ENCODE measurements at places on chromosomes 2 and 18.

GRCh38 chr2:42860319-42861094 is 68.1 kb upstream of the HAAO start:
- DNase-seq = no peak

- peak; percentile 39 for DNase-seq
Observed at GRCh38 chr2:179842498-179843153, 18.8 kb downstream of the ZNF385B start.

DNA sequence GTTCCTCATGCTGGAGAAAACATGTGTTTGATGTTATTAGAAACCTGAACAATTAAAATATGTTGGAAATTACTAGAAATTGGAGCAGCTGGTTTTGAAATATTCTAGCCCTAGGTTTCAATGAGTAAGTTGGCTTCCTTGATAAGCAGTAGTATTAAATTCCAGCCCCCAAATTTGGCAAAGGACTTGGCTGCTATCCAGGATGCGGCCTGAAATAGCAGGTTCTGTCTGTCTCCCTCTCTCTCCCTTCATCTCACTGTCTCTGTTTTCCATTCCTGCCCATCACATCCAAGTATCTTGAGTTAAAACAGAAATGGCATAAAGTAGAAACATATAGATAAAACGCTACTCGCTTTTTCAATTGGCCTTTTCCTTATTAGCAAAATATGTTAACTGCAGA is 20.9 kb upstream of the GPR45 start:
- no peak for DNase-seq

- DNase-seq = no peak
Observed at GRCh38 chr2:187310701-187311100, 137.4 kb downstream of the CALCRL start.

- no peak for DNase-seq
Observed at GRCh38 chr18:2572892-2573291, 1.5 kb downstream of the NDC80 start.

- DNase-seq = no peak
Observed at GRCh38 chr2:40396124-40396523, 55.8 kb downstream of the SLC8A1 start.

GRCh38 chr2:162175714-162176113 is 23.7 kb upstream of the GCG start:
- DNase-seq = no peak

DNA sequence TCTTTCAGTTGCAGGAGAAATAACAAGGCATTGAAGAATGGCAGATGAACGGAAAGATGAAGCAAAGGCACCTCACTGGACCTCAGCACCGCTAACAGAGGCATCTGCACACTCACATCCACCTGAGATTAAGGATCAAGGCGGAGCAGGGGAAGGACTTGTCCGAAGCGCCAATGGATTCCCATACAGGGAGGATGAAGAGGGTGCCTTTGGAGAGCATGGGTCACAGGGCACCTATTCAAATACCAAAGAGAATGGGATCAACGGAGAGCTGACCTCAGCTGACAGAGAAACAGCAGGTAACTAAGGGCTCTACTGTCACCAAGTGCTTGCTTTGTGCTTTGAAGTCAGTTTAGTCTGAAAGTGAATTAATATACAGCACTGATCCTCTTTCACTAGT is 118.5 kb upstream of the UNC80 start:
- no peak for DNase-seq

- no peak for DNase-seq
Observed at GRCh38 chr2:172510088-172510487, 45.8 kb upstream of the PDK1 start.

GRCh38 chr2:9030190-9030589 is 26.7 kb upstream of the MBOAT2 start:
- no peak for DNase-seq

DNA sequence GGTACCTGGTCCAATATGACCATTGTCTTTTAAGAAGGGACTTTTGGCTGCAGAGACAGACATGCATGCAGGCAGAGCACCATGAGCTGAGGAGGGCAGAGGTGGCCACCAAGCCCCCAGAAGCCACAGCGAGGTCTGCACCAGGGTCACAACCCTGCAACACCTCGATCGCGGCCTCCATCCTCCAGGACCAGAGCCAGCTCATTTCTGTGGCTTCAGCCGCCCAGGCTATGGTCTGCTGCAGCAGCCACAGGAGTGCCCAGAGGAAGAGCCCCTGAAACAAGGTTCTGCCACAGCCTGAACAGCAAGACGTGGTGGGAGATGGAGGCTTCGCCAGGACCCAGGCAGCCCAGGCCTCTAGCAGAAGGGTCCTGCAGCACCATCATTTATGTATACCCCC is 53.9 kb downstream of the ANKMY1 start:
- DNase-seq = no peak

- DNase-seq = peak; percentile 86
Observed at GRCh38 chr2:121038891-121039616, 245.9 kb downstream of the TFCP2L1 start.

DNA sequence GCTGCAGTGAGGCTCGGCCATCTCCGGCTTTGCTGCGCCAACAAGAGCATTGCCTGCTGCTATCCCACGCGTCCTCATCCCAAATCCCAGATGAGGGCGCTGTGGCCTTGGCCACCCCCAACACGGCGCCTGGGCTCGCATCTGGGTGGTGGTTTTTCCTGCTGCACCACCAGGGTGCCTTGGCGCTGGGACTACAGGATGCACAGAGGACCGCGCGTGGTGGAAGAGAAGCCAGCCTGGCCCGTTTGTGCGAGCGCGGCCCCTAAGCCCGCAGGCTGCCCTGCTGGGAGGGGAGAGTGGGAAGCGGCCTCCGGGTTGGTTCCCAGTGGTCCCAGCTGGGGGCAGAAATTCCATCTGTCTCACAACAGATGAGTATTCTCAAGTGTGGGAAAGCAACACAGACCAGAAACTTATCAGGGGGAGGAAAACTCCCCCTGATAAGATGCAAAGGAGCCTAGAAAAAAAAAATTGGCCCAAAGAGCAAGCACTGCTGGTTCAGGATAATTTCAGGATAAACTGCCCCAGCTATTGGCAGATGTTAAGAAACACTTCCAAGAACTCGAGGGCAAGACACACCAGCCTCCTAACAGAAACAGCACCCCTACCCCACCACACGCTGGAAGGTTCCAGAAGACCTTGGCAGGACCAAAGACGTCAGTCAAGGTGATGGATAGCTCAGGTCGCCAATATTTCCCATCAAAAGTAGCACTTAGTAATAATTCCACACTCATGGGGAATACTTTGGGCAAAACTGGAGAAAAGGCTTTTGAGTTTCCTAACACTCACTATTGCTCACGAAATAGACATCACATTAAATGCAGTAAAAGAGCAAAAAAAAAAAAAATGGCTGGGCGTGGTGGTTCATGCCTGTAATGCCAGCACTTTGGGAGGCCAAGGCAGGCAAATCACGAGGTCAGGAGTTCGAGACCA is 152.1 kb downstream of the PXDN start:
- DNase-seq = no peak

- DNase-seq = no peak
Observed at GRCh38 chr2:195648787-195649186, 8.2 kb upstream of the SLC39A10 start.

DNA sequence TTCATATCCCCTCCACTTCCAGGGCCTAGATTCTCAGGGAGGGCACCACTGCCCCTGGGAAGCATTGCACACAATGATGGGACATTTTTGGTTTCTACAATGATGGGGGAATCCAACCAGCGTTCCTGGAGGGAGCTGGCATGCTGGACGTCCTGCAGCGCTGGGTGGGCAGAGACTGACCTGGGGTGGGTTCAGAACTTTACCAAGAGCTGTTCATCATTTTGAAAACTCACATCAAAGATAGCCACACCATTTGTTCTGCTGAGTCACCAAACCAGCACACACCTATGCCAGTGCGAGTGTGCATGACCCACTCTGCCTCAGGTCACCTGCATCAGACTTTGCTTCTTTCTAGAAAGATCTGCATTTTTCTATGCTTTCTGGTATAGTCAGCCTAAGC is 14.1 kb upstream of the ARMC9 start:
- DNase-seq = no peak

DNA sequence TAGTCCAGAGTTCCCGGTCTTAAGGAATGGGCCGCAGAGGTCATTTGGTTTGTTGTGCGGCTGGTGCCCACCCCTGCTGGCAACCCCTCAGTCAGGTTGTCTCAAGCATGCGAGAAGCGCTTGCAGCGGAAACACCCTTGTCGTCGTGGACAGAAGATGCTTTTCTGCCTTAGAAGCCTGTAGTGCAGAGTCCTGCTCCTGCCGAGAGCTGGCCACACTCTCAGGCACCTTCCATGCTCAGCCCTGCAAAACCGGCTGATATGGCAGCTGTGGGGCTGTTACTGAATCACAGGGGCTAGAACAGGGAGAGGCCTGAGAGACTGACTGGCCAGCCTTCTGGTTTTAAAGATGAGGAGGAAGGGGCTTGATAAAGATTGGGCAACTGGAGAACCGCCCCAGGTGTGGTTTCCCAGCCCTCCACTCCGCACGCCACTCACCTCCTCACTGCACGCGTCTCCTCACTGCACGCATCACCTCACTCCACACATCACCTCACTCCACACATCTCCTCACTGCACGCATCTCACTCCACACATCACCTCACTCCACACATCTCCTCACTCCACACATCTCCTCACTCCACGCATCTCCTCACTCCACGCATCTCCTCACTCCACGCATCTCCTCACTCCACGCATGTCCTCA is 103.6 kb downstream of the USP40 start:
- DNase-seq = no peak

DNA sequence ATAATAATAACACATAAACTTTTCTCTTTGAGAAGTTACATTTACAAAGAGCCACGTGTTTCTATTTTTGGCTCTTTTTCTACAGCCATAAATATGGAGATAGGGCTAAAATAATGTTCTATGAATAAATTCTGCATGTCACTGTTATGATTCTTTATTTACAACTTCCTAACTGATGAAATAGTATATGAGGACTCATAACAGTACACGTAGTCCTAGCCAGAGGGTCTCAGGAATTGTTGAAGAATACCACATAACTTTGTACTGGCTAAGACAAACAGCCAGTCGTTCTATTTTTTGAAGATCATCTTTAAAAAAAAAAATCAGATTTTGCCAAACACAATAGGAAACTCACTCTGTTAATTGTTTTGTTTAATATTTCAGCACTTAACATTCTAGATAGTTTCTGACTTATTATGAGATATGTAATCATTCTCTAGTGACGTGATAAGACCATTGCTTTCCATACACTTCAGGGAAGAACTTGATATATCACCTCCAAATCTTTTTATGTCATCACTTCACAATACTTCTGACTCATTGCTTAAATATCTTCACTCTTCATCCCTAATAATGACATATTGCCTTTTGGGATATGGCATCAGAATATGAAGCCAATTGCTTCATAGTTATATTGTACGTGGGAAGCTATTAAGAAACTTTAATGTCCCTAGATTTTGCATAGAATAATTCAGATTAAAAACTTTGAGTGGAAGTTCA is 256.1 kb downstream of the XIRP2 start:
- DNase-seq = no peak

DNA sequence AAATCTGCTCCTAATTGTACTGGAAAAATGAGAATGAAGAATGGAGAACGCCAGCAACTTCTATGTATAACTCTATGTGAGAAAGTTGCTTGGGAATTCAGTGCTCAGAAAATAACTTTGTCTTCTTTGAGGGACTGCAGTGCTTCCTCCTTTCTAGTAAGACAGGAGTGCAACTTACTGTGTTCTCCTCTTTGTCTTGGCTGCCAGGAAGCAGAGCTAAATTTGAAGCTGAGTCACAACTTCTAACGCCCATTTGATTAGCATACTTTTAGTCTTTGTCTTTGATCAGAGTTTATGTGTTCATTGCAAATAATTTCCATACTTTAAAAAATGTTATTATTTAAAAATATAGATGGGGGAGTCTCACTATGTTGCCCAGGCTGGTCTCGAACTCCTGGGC is 6.6 kb downstream of the ARHGAP25 start:
- no peak for DNase-seq

DNA sequence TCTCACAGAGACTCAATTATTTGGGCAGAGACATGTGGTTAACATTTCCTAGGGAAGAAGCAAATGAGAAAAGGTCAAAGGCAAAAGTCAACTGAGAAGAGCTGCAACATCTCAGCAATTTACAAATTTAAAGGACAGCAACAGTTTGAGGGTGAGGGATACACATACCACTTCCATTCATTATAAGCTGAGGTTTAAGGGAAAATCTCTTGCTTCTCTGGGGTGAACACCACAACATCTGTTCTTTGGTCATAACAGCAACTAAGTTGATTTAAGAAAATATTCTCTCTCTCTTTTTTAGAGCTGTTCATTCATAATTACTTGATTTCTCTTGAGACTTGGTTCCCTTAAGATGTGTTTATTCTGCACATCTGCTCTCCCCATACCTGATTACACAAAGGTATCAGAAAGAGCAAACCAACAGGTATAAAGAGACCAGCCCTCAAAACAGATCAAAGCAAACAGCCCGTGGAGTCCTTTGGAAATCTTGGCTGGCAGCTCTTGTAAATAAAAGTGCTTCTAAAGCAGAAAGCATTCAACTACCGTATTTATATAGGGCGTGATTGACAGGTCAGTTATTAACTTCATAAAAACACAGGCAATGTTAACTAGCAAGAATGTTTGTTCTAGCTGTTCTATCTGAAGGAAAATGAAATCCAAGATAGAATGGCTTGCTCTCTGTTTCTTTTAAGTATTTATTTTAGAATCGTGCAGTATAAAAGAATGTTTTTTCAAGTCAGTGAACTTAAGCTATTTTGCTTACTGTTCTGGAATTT is 132.8 kb downstream of the THADA start:
- DNase-seq = no peak

- no peak for DNase-seq
Observed at GRCh38 chr2:140747090-140747489, 1383.7 kb downstream of the LRP1B start.

DNA sequence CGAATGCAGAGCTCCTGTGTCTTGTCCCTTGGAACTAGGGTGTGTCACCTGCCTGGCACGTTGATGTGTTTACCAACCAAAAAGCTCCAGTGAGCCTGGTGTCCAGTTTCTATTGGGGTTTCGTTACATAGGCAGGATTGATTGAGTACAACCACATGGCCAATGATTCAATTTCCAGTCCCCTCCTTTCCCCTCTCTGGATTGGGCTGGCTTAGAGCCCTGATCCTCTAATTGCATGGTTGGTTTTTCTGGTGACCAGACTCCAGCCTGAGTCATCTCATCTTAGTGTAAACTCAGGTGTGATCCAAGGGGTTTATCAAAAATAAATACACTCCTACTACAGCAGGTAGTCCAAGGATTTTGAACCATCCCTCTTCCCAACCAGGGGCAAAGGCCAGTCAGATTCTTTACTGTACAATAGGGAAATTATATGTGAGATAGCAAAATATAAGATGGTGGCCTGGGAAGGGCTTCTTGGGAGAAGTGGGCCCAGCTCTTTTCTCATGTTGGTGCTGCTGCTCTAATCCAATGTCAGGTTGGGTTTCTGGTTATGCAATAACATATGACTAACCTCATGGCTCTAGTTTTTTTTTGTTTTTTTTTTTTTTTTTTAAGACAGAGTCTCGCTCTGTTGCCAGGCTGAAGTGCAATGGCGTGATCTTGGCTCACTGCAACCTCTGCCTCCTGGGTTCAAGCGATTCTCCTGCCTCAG is 64.7 kb upstream of the MGAT5 start:
- no peak for DNase-seq

- DNase-seq = no peak
Observed at GRCh38 chr2:144462266-144462665, 57.7 kb downstream of the ZEB2 start.

Measured in NCI-H1694 treated with DMSO at 0.1 percent for 48 hours (cell line).